ENCODE measurements at places on chromosomes 4 and X.

DNA sequence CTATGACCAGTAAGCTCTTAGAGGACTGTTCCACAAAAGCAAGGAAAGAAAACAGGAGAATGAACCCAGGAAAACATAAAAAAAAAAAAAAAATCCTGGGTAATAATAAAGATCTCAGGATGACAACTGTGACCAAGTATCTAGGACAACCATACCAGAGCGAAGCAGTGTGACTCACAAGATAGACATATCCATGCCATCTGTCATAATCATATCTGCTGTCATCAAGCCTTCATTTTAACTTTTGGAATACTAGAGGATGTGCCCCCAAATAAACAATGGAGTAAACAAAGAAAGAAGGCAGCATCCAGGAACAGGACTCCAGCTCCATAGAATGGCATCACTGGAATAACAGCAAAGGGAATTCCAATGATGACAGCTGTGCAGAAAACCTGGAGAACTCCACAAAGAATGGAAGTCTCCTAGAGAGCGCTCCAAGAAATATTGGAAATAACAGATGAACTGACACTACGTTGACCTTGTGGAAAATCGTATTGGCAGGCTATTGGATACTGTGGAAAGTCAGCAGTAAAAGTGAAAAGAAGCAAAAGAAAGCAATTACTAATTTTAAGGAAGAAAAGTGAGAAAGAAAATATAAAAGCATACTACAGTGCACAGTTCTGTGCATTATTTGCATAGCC, 35.3 kb downstream of the HPGDS start:
- DNase-seq, result no peak

DNA sequence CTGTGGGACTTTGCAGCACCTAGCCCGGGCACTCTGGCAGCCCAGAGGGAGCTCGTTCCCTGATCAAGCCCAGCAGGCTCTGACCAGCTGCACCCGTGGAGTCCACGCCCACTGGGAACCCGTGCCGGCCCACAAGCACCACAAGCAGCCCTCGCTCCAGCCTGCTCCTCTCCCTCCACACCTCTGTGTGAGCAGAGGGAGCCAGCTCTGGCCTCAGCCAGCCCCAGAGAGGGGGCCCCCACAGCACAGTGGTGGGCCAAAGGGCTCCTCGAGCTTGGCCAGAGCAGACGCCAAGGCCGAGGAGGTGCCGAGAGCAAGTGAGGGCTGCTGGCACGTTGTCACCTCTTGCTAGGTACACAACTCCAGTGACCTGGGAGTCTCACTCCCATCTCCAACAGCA, 5.1 kb upstream of the UGT2A1 start:
- DNase-seq, result no peak

GRCh38 chr4:16457944-16458343, 231.7 kb upstream of the TAPT1 start:
- DNase-seq, result no peak

- no peak for DNase-seq
Measured at GRCh38 chr4:43399726-43400125, 507.2 kb downstream of the GRXCR1 start.

GRCh38 chrX:154986826-154987575, 35.5 kb downstream of the F8 start:
- DNase-seq, result no peak

- no peak for DNase-seq
Measured at GRCh38 chrX:39613482-39613995, 484.2 kb downstream of the BCOR start.

DNA sequence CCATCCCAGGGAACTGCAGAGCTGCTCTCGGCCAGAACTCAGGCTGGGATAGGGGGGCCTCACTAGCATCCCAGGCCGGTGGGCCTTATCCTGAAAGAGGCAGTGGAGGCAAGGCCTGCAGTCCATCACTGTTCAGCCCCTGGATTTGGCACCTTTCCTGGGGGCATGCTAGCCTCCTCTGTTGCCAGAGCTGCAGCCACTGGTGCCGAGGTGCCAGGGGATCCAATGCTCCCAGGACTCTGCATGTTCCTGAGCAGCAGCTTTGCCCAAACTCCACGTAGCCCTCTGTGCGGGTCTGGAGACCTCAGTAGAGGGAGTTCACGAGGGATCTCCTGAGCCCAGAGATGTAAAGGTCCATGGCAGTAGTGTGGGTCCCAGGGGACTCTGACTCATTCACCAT, 551.7 kb upstream of the AMOT start:
- no peak for DNase-seq

GRCh38 chrX:133607419-133608348, 192.4 kb upstream of the GPC4 start:
- DNase-seq, result no peak

- no peak for DNase-seq
Measured at GRCh38 chr4:178349601-178350000, 907.4 kb upstream of the AGA start.

- no peak for DNase-seq
Measured at GRCh38 chr4:119014658-119015057, 121.0 kb upstream of the MYOZ2 start.

DNA sequence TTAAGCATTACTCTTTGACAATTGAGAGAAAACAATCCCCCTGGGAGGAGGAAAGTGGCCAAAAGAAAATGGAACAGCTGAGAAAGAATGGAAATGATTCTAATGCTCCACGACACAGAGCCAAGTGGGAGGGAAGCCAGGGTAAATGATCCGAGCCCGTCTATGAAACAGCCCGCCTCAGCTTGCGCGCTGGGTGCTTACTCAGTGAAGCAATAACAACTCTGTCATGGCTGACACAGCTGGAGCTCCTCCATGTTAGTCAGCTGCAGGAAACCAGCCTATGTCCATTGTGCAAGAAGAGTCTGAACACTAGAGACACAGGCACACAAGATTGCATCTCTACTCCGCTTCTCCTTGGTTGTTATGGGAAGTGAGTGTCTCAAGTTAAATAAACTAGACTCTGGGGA, 19.3 kb downstream of the NOA1 start:
- DNase-seq, result no peak

GRCh38 chrX:142891046-142891445, 134.7 kb upstream of the SPANXN4 start:
- no peak for DNase-seq

GRCh38 chr4:94208918-94209317, 1.3 kb downstream of the SMARCAD1 start:
- no peak for DNase-seq

- DNase-seq, result no peak
Measured at GRCh38 chrX:120604361-120604782, 471 bp downstream of the MCTS1 start.

GRCh38 chrX:124910611-124911010, 409.1 kb upstream of the TEX13C start:
- DNase-seq, result no peak

DNA sequence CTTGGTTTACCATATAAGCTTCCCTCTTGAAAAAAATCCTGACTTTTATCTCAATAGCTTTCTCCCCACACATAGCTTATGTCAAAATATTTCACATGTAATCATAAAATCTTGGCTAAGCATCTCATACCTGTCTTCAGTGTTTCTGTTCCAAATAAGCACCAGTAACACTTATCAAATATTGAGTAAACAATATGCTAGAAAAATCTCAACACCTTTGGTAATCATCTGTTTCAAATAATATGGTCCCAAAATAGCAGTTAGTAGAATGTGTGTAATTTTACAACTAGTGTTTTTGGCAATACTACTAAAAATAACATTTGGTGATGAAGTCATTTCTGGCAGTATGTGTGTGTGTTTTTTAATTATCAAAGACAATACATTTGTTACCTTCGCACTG, 2138.2 kb downstream of the PCDH7 start:
- no peak for DNase-seq

GRCh38 chr4:3525532-3526430, 6.4 kb downstream of the LRPAP1 start:
- no peak for DNase-seq

GRCh38 chr4:85369703-85370380, 105.1 kb upstream of the ARHGAP24 start:
- no peak for DNase-seq

- no peak for DNase-seq
Measured at GRCh38 chrX:42247241-42247640, 323.9 kb upstream of the CASK start.

GRCh38 chr4:130814896-130815295, 1718.9 kb downstream of the C4orf33 start:
- DNase-seq, result no peak

- no peak for DNase-seq
Measured at GRCh38 chr4:184232202-184232601, 14.5 kb upstream of the ENPP6 start.

- no peak for DNase-seq
Measured at GRCh38 chrX:107505223-107505622, 55.8 kb downstream of the FRMPD3 start.

DNA sequence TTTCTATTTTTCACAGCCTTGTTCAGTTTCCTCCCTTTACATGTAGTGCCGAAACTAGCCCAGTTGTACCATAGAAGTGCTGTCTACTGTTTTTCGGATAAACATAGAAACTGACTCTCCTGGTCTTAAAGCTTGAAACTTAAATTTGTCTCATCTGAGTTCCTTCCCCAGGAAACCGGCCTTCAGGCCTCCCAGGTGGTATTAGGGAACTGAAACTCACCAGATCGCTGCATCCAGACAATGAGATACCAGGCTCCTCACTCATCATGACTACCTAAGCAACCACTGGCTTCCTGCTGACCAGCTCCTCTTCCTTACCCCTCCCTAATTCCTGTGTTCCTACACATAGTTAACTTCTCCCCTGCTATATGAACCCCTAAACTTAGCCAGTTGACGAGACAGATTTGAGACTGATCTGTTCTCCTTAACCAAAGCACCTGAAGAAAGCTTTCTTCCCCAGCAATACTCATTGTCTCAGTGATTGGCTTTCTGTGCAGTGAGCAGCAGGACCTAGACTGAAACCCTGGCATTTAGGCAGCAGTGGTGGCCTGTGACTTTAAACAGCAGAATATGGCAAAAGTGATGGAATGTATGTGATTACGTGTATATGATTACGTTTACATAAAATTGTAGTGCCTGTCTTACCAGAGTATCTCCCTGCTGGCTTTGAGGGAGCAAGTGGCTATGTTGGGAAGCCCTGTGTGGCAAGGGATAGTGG, 959.1 kb upstream of the LCORL start:
- no peak for DNase-seq

- no peak for DNase-seq
Measured at GRCh38 chr4:160375772-160376452, 1273.0 kb downstream of the RAPGEF2 start.

GRCh38 chrX:23901805-23902204, 5.9 kb downstream of the APOO start:
- no peak for DNase-seq

DNA sequence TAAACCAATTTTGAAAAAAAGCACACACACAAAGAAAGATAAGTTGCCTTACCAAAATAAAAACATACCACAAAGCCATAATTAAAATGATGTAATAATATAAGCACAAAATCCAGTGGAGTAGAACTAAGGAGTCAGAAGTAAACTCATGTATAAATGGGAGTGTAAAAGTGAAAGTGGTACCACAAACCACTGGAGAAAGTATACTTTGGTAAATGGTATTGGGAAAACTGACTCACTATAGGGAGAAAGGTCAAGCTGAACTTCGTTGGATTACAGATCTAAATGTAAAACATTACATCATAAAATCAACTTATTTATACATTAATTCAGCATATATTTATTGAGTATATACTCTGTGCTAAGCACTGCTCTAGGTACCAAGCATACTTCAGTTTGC, 46.3 kb upstream of the HHIP start:
- no peak for DNase-seq

DNA sequence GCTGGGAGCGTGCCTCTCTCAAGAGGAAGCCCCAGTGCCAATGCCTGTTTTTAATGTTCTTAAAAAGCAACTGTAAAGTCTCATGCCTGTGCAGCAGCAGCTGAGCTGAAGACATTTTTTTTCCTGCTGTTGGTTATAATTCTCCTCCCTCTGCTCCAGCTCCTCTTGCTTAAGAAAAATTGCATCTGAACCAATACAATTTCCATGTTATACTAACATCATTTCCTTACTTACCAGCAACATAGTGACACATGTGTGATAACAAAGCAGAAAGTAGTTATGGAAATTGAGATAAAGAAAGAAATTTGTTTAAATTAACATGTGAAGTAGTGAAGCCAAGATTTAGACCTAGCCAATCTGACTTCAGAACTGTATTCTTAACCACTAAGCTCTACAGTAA, 101.4 kb downstream of the TBC1D19 start:
- DNase-seq, result no peak

DNA sequence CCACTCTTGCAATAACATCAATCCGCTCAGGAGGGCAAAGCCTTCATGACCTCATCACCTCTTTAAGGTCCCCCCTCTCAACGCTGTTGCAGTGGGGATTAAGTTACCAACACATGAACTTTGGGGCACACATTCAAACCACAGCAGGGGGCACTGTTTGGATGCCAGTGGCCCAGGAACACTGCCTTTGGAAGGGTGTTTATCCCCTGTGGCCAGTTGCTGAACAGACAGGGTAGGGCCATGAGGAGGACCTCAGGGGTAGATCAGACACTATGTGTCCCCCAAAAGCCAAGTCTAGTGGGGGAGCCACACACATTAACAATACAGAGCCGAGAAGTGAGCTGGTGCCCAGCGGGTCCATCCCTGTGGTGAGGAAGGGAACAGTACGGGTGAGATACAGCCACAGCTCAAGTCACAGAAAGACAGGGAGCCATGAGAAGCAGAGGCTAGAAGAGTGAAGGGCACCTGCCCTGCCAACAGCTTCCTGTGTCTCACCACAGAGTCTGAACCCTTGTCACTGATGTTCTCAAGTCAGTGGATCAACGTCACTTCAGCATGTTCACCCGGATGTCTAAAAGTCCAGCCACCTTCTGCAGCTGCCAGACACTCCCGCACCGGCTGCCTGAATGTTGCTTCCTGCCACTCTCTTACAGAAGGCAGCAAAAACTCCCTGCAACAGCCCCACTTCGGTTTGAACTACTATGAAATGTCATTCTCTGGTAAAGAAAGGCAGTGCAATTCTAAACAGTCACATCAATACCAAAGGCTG, 19.9 kb upstream of the MXD4 start:
- peak; percentile 70 for DNase-seq

DNA sequence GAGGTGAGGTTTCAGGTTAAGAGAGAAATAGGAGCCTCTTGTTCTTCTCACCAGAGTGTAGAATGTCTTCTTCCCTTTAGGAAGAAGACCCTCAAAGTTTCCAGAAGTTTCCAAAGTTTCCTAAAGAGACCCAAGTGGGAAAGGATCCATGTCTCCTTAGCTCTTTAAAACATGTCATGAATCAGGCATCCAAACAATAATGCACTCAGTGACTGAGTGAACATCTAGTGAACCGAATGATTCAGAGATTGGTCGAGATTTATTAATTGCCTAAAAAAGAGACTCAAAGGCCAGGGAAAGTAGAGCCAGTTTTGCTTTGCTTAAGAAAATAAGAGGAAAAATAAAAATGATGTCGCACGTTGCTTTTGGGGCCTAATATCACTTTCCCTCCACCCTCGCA, 29.4 kb downstream of the FGF5 start:
- no peak for DNase-seq

DNA sequence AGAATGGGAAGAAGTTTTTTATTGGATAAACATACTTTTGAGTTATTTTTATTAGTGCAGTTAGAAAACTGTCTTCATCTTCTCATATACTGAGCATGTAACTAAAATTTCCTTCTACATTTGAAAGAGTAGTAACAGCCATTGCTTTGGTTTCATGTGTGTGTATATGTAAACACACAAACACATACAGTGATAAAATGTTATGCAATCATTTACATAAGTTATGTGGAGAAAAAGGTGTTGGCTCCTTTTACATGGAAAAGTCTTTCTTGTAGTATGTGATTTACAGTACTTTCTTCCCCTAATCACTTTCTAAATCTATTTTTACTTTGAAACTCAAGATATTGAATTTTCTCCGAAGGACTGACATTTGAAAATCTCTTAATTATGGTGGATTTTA, 194.3 kb upstream of the PACRGL start:
- no peak for DNase-seq

Data from stimulated activated CD8-positive, alpha-beta memory T cell treated with anti-CD3 and anti-CD28 coated beads, Interleukin-4, amount 100 ng/mL, for 4 hours (primary cell).